ENCODE measurements at places on chromosomes 5 and 9.

- no peak for DNase-seq
Observed at GRCh38 chr9:130327781-130328348, 62.3 kb downstream of the HMCN2 start.

GRCh38 chr9:84970432-84970831 is 300.9 kb downstream of the NTRK2 start:
- no peak for DNase-seq

DNA sequence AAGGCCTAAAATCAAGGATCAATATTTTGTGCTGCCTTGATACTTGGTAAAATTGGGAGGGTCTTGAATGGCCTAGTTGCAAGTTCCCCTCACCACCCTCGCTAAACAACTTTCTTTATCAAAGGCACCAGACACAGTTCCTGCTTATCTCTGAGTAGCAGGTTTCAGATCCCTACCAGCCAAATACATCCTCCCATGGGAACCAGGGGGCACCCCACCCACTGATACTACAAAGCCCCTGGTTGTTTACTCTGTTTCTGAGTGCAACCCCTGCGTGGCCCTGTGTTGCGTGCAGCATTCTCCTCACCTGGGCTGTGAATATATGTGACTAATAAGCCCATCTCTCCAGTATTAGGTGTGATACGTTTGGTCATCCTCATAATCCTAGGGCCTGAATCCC is 314.9 kb downstream of the DRD1 start:
- no peak for DNase-seq

GRCh38 chr5:136006164-136006563 is 22.6 kb upstream of the TGFBI start:
- no peak for DNase-seq

DNA sequence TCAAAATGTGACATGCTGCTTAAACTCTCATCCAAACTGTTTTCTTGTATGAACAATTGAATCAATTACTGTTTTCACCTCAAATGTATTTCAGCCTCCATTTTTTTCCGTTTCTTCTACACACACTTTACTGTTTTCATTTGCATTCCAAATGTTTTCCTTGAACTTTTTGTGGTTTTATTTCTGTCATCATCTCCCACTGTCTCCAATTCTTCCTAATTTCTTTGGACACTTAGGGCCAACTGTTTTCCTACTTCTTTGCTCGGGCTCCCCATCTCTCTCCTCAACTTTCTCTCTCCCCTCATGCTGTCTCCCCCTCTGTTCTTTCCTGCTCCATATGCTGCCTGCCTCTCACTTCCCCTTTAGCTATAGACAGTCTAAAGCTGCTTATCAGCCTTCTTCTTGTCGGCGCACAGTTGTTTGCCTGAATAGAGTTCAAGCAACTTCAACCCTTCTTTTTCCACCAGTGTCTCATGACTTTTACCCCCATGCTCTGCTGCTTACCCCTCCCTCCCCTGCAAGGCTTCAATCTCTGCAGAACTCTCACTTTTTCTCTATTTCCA is 443.4 kb downstream of the DTWD2 start:
- DNase-seq: no peak

DNA sequence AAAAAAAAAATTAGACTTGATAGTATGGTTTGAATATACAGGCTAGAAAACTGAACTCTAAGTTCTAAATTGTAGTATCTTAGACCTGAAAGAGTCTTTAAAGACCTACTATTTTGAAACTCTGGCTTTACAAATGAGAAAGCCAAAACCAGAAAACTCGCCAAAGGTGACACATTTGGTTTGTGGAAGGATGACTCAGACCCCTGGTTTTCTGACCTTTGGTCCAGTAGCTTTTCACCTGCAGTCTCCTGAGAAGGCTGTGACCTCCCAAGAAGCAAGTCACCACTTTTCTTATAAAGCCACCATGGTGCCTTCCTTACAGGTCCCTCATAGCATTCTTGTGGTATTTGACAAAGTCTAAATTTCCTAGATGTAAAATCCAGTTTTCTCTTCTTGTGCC is 102.1 kb upstream of the CEP78 start:
- no peak for DNase-seq

DNA sequence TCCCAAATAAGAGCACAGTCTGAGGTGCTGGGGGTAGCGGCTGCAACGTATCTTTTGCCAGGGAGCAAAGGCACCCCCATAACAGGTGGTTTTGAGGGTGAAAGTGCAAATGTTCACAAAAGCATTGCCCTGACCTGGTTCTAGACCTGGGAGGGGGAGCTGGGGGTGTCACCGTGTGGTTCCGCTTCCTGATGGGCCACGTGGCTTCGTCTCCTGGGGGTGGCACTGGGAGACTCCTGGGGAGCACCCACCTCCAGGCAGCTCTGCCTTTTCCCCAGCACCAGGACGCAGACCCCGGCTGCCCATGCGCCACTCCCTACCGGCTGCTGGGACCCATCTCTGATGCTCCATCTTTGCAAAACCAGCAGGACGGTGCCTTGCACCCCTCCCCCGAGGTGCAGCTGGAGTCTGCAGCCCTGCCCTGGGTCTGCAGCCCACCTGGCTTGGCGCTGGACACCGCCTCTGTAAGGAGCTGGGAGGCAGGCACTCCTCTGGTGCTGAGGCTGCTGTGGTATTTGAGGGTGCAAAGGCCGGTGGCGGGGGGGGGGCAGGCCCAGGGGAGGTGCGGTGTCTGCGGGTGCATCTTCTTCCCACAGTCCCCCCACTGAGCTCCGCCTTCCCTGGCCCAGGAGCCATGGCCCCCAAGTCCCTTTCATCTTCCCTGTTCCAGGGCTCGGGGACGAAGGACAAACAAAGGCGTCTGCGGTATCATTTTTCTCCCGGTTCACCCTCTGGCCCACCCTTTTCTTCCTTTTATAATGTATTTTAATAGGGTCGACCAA is 29.8 kb upstream of the RXRA start:
- no peak for DNase-seq

- no peak for DNase-seq
Observed at GRCh38 chr5:157285310-157286035, 19.6 kb downstream of the CYFIP2 start.

DNA sequence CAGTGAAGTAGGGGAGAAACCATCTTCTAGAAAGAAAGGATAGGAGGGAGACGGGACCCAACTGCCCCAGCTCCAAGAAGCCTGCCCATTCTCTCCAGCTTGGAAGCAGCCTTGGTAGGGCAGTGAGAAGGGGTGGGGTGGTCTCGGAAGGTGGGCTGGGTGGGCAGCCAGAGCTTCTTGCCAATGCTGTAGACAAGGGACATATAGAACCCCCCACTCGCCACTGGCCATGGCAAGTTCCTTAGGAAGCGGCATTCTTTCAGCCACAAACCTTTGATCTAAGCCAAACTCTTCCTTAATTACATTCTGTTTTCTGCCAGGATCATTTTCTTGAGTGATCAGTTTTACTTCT is 90.2 kb downstream of the PSD2 start:
- DNase-seq: no peak

All from stimulated activated CD8-positive, alpha-beta memory T cell treated with anti-CD3 and anti-CD28 coated beads, Interleukin-15, amount 100 ng/mL, for 24 hours (primary cell).